Hematopoietic multipotent progenitor cell treated with erythropoietin and hydrocortisone succinate and interleukin-3 and kit ligand, for 17 days (in vitro differentiated cells): ENCODE measurements at places on chromosomes 6 and 20.

- no peak for DNase-seq
These were observed 218.8 kb upstream of the PDE10A start for GRCh38 chr6:165881806-165882205.

- DNase-seq, result no peak
These were observed 27.0 kb downstream of the ITCH start for GRCh38 chr20:34389954-34390555.

- DNase-seq, result no peak
These were observed 42.9 kb downstream of the LINC00237 start for GRCh38 chr20:21063276-21063675.

DNA sequence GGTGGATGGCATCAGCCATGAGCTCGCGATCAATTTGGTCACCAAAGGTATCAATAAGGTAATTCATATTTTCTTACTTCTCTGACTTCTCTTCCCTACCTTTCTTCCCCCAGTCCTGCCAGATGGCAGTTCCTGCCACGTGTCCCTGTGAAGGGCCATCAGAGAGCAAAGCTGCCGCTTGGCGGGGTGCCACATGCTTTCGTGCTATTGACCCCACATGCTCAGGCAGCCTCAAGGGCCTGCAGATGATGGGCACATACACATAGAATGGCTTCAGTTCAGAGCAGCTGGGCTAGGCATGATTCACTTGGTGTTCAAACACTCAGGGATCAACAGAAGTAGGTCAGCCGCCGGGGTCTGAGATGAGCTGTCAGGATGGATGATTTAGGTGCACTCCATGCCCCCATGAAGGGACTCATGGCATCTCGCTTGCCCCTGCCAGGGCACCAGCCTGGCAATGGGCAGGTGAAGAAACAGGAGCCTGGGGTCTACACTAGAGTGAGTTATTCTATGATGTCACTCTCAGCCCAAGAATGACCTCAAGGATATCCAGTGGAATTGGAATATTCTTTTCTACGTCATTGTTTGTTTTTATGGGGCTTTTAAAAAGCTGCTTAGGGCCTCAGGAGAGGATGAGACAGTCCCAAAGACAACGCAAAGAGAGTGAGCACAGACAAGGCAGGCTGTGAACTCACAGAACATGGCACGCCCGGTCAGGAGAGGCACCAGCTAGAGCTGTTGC, 25.5 kb downstream of the BANF2 start:
- DNase-seq, result no peak

GRCh38 chr20:46291401-46291800, 16.9 kb downstream of the CDH22 start:
- no peak for DNase-seq

DNA sequence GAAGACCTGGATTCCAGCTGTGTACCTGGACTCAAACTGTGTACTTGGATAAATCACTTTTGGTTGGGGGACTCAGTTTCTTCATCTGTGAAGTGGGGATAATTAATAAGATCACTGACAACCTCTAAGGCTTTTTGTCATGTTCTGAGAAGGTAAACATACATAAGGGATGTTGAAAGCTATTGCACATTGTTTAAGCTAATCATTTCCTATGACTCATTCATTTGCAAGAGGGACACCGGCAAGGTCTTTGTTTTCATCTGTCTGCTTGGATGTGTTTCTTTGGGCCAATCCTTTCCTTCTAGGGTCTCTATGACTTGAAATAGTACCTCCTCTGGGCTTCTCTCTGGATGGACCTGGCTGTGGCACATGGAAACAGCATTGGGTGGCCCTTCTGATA, 6.8 kb downstream of the PROKR2 start:
- DNase-seq, result no peak

- no peak for DNase-seq
These were observed 400.1 kb downstream of the NKAIN2 start for GRCh38 chr6:124203812-124204167.

GRCh38 chr6:9537381-9537780, 877.5 kb downstream of the TFAP2A start:
- DNase-seq, result no peak

- no peak for DNase-seq
These were observed 79.1 kb upstream of the MAFB start for GRCh38 chr20:40768105-40768504.
